ENCODE measurements at places on chromosomes 12 and 14.

- ATAC-seq = no peak
Observed at GRCh38 chr12:24760162-24760561, 188.7 kb downstream of the BCAT1 start.

DNA sequence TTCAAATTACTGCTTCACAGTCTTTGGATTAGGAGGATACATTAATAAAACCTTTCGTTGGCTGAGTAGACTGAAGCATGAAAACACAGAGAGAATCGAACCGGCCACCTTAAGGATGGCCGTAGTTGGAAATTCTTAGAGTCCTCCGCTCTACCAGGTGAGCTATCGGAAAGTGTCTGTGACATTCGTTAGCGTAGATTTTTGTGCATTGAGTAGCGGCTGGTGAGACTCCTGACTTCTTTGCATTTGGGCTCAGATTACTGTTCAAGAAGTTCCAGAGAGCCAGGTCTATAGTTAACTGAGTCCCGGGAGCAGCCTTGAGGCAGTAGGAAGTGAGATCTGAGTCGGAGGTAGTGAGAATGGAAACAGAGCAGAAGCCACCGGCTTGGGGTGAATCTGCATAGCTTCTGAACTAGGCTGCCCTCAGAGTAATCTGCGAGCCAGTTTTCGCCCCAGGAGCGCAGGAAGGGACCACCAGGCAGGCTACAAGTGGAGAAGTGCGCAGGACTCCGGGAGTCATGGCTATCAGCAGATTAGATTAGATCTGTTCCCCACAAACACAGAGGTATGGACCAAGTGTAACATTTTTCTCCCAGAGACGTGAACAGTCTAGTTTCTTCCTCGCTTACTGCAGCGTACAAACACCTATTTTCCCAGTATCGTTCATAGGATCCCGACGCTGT, 11.0 kb downstream of the OR6S1 start:
- ATAC-seq = peak; percentile 29

DNA sequence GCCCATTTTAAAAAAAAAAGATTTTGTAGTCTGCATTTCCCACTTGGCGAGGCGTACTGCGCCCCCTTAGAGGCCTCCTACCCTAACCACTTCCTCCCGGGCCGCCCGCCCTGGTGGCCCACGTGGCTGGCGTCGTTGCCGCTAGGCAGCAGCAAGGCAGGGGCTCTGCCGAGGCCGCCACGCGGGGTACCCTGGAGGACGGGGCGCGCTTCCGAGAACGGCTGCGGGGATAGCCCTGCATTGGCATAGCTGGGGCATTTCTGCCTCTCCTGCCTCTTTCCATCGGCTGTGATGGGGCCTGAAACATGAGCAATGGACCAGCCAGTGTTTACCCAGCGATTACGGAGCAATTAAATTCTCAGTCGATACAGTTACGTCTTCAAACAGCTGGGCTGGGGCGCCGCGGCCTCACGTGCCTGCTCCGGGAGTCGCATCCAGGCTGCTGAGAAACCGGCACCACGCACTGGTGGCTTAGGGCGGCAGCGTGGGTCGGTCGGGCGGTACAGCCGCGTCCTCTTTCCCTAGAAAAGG, 38.0 kb downstream of the IQSEC3 start:
- ATAC-seq = no peak

- ATAC-seq = no peak
Observed at GRCh38 chr14:39740454-39740853, 308.2 kb upstream of the FBXO33 start.

- ATAC-seq = peak; percentile 93
Observed at GRCh38 chr14:68539241-68539737, 253.6 kb downstream of the ZFP36L1 start.

- ATAC-seq = no peak
Observed at GRCh38 chr12:51480978-51481377, 56.3 kb downstream of the SLC4A8 start.

GRCh38 chr14:59358102-59358501, 107.1 kb downstream of the GPR135 start:
- ATAC-seq = peak; percentile 69

GRCh38 chr12:55501601-55502000, 9.4 kb downstream of the OR6C68 start:
- no peak for ATAC-seq

DNA sequence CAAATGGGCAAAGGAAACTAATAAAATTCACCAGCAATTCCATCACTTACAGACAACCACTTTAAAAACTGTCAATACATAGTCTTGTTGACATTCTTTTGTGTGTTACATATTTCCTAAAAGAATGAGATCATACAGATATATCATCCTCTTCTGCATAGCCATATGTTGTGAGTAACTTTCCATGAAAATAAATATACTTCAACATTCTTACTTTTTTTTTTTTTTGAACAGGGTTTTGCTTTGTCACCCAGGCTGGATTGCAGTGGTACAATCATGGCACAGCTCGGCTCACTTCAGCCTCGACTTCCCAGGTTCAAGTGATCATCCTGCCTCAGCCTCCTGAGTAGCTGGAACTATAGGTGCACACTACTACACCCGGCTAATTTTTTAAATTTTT, 20.9 kb downstream of the ZC2HC1C start:
- ATAC-seq = no peak

DNA sequence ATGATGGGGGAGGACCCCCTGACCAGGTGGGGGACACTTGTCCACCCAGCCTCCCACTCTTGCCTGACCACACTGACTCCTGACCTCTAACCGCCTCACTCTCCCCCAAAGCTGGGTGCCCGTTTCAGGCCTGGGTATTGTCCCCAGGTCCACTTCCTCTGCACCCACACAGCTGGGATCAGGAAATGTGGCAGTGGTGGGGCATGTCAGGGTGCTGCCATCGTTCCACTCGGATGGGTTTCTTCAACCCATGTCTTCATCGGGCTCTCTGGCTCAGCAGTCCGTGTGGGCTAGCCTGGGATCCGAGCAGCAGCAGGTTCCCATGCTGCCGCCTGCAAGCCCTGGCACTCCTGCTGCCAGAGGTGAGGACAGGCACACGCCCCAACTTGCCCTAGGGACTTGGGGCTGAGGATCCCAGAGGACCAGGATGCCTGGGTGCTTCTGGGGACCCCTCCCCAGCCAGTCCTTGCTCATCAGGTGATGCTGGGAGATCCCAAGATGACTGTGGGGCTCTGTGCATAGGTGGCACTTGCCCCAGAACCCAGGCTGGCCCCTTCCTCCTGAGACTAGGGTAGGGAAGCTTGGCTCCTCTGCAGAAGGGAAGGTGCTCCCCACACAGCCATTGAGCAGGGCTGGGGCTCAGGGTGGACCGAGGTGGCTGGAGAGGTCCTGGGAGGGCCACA, 2.9 kb upstream of the CLBA1 start:
- ATAC-seq = no peak

- ATAC-seq = no peak
Observed at GRCh38 chr12:12019881-12020280, 50.9 kb upstream of the BCL2L14 start.
